ENCODE measurements at places on chromosomes 11 and 22. TPM values are rescaled to one million over a fixed set of nuclear protein-coding genes. Genes with fewer than 3 reads are reported as not detected.

DNA sequence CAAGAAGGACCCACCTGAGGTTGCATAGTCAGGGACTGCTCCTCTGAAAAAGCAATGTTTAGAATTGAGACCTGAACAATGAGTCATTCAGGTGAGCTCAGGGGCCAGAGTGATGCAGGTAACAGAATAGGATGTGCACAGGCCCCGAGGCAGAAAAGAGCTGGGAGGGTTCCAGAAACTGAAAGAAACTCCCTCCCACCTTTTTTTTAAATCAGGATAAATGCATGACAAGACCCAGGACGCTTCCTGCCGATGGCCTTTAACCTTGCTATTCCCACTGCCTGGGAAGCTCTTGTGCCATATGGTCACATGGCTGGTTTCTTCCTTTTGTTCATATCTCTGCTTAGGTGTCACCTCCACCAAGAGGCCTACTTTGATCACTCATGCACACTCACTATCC, 214.2 kb upstream of the ZBED5 start:
- H3K27me3 ChIP-seq, result no peaks in the 10 kb centered on the region
- H3K27ac ChIP-seq, result no peak overlapping the region
- DNase-seq, result no peak
- H3K4me1 ChIP-seq, result no peaks in the 10 kb centered on the region
- no peaks in the 10 kb centered on the region for H3K36me3 ChIP-seq

- H3K4me1 ChIP-seq, result no peaks in the 10 kb centered on the region
- DNase-seq, result no peak
- H3K27ac ChIP-seq, result no peak overlapping the region
- no peaks in the 10 kb centered on the region for H3K36me3 ChIP-seq
- H3K4me3 ChIP-seq, result no peak overlapping the region
Measured at GRCh38 chr11:118059246-118059940, 17.5 kb upstream of the TMPRSS4 start.

- H3K36me3 ChIP-seq, result no peaks in the 10 kb centered on the region
- no peaks in the 10 kb centered on the region for H3K27me3 ChIP-seq
- H3K4me3 ChIP-seq, result no peak overlapping the region
- no peak overlapping the region for H3K27ac ChIP-seq
Measured at GRCh38 chr11:122319085-122319484, 203.1 kb upstream of the BLID start.

- DNase-seq, result no peak
- no peak overlapping the region for H3K4me3 ChIP-seq
- no peak overlapping the region for H3K27ac ChIP-seq
Measured at GRCh38 chr11:121793916-121794315, 322.1 kb downstream of the BLID start.

Gene CCDC87
- 0.09 TPM for polyA plus RNA-seq
